ENCODE measurements at places on chromosomes 7 and 10.

DNA sequence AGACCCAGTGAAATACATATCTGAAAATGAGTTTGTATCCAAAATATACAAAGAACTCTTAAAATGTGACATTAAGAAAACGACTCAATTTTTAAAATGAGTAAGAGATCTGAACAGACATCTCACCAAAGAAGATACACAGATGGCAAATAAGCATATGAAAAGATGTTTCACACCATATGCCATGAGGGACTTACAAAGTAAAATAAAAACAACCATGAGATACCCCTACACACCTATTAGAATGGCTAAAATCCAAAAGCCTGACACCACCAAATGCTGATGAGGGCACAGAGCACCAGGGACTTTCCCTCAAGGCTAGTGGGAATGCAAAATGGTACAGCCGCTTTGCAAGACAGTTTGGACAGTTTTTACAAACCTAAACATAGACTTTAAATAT lies 27.9 kb downstream of the GFRA1 start:
- DNase-seq = no peak

GRCh38 chr10:96304230-96304629 lies at the start of gene DNTT:
DNTT (plus strand) TSS chr10:96304434; CDS start chr10:96304498, 64 bp downstream.
- DNase-seq = no peak

- no peak for DNase-seq
Observed at GRCh38 chr10:63521416-63522276, 445 bp downstream of the REEP3 start.

GRCh38 chr10:78559661-78560340 lies 509.0 kb upstream of the ZMIZ1 start:
- DNase-seq = no peak

GRCh38 chr10:49039409-49039808 lies 75.9 kb downstream of the VSTM4 start:
- no peak for DNase-seq

DNA sequence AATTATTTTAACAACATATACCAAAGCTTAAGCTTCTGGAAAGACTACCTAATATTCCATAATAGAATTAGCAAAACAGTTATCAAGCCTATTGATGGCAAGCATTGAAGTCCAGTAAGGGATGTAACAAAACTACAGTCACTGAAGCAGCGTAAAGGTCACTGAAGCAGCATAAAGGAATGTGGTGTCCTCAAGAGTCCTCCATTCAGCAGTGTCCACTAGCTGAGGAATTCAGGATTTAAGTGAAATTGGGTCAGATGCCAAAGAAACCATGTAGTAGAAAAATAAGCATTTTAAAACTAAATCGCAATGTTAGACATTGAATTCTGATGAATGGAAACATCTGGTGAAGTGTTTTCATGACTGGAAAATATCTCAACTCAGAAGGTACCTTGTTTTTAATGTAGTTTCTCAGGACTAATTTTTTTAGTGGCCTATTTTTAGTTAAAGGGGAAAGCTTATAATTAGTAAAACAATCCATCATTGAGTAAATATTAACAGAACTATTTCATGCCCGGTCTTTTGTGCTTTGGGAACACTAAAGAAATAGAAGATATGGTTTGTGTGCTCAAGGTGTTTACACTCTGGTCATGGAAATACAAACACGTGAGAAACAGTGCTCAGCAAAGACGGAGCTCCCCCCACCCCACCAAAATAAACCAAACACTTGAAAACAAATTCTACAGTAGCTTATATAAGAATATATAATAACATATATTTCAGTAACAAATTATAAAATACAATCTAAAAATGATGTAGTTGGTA lies 121.4 kb downstream of the CDK14 start:
- no peak for DNase-seq

- DNase-seq = no peak
Observed at GRCh38 chr7:2633538-2634266, 1.9 kb downstream of the TTYH3 start.

DNA sequence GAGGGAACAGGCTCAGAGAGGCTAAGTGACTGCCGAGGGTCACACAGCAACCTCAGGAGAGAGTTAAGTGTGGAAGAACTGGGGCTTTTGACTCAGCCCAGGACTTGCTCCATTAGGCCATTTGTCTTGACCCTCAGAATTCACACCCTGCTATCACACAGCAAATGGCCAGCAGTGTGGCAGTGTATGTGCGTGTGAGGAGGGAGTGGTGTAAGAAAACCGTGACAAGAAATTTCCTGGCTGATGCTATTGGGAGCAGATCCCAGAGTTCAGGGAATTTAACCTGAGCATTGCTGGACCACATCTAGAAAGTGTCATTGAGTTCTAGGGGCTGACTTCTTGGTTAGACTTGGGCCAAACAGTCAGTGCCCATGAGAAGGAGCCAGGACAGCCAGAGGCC lies 18.4 kb downstream of the VWA2 start:
- DNase-seq = no peak

GRCh38 chr7:95327356-95327755 lies 3.0 kb upstream of the PON1 start:
- no peak for DNase-seq

DNA sequence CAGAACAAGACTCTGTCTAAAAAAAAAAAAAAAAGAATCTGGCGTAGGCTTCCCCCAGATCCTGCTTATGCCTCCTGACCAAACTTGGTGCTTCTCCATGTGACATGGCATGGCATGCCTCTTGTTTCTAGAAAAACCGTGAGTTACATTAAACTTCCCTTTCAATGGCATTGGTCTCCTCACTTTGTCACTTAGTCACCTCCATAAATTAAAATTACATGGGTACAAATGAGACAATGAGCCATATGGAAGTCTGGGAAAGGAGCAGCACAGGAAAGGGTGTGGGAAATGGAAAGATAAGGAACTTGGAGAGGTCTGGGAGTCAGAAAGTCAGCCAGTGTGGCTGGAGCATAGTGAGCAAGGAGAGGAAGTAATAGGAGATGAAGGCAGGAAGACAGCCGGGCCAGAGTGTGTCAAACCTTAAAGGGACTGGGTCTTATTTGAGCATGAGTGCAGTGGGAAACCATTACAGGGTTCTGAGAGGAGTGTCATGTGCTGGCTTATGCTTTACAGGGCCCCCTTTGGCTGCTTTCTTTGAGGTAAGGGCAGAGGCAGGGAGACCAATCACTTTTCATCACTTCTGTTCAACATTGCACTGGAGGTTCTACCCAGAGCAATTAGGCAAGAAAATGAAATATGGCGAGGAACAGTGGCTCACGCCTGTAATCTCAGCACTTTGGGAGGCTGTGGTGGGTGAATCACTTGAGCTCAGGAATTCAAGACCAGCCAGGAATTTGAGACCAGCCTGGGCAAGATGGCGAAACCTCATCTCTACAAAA lies 21.3 kb upstream of the ZMIZ2 start:
- DNase-seq = no peak

DNA sequence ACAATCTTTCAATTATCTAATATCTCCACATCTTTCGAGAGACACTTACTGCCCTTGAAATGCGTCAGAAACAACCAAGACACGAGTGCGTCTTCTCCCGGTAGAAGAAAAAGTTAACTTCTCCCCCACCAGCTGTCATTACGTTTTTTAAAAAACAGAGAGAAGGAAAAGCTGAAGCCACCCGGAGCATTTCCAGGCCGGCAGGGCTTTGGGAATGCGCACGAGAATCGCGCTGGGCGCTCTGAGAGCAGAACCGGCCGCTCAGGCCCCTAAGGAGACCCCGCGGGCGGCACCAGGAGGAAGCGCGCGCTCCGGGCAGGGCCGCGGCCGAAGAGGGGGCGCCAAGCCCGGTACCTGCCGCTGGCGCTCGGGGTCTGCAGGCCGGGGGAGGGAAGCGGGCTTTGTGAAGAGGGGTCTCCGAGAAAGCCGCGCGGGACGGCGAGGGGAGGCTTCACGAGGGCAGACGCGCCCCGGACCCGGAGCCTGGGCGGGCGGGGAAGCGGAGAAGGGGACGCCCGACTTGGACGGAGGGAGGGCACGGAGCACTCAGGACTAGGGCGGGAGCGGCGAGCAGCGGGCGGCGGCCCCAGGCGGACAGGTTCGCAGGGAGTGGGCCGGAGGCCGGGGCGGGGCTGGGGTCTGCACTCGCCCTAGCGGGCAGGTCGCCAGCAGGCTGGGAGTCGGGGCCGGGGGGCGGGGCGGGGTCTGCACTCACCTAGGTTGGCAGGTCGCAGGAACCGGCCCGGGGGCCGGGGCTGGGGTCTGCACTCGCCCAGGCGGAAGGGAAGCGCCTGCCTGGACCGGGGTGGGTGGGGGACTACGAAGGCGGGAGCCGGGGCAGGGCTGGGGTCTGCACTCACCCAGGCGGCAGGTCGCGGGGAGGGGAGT lies 932 bp downstream of the ESYT2 start:
- DNase-seq = no peak

- no peak for DNase-seq
Observed at GRCh38 chr10:90222372-90222771, 521.0 kb downstream of the KIF20B start.

GRCh38 chr7:116552602-116553001 lies 27.8 kb downstream of the CAV1 start:
- no peak for DNase-seq

- no peak for DNase-seq
Observed at GRCh38 chr7:50305583-50306493, 1.3 kb downstream of the IKZF1 start.

DNA sequence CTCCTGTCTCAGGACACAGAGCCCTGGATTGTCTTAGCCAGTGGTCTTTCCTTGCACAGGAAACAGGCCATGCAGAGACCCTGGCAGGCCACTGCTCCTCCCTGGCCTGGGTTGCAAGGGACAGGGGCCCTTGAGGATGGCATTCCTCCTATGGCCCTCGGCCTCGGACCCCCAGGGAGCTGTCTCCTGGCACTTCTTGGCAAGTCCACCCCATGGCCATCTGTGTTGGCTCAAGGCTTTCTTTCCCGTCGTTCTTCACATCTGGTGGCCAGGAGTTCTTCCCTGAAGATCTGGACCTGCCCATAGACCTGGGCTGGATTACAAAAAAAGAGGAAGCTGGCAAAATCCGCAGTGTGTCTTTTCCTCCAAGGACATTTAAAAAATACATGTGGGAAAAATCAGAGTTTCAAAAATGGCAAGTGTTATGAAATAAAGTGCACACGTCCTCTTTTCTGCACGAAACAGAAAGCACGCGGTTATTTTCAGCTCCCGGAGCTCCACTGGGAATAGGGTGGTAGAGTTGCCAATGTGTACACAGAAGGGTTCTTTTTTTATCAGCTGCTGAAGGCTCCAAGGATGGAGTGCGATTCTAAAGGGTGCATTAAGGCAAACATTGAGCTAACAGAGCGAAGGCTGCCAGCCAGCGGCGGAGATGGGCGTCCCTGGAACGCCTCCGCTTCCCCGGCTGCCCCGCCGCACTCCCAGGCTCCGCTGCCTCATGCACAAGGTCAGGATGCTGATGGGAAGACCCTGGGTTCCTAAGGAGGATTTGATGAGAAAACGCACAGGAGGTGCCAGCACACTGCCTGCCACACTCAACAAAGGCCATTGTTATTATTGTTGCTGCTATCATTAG lies 62.8 kb upstream of the FAM20C start:
- DNase-seq = peak; percentile 66

GRCh38 chr10:43952760-43953159 lies 304.1 kb upstream of the ZNF32 start:
- DNase-seq = no peak

- no peak for DNase-seq
Observed at GRCh38 chr10:100157156-100157555, 28.7 kb downstream of the ERLIN1 start.

DNA sequence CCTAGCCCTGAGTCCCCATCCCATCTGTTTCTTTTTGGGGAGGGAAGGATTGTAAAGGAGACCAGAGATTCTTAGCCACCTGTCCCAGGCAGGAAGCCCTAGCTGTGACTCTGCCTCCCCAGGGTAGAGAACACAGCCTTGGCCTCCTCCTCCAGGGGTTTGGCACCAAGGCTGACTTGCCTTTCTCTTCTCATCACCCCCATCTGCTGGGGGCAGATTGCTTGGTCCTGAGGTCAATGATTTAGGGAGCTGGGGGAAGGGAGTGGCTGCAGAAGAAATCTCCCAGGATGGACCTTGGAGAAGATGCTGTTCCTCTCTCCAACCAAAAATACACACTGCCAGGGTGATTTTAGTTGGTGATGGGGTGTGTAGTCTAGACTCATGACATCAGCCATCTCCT lies 2.6 kb upstream of the MNX1 start:
- DNase-seq = no peak

GRCh38 chr7:869348-869747 lies 7.0 kb upstream of the GET4 start:
- DNase-seq = no peak

GRCh38 chr10:131549116-131549515 lies 237.6 kb upstream of the TCERG1L start:
- no peak for DNase-seq

GRCh38 chr10:73629165-73629564 lies 12.1 kb downstream of the MYOZ1 start:
- no peak for DNase-seq

DNA sequence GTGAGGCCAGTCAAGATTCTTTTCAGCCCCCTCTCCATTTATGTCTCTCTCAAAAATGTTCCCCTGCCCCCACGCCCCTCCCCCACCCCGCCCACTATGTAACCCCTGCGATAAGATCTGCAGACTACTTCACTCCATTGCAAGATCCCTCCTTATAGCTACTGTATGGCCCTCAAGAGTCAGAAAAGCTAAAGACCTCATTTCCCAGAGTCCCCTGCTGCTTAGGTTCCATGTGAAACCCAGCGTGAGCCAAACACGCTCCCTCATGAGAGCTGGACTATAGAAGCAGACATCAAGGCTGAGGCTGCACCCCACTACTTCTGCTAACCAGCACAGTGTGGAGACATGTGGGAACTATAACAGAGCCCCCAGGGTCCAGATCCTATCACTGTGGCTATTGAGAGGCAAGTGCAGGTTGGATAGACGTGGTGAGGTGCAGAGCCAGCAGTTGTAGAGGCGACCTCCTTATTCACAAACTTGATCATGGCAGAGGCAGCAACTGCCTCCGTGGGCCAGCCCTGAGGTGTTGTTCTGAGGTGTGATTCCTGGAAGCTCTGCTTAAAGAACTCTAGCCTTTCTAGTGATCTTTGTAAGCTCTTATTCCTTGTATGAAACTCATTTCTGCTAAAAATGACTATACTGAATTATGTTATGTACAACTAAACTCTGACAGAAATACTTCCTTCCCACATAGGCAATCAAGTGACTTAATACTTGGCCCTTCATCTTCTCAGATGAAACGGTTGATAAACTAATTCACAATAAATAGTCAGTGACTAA lies 117.0 kb upstream of the ARID5B start:
- DNase-seq = no peak

GRCh38 chr10:110190170-110190569 lies 17.2 kb upstream of the MXI1 start:
- DNase-seq = no peak

- DNase-seq = no peak
Observed at GRCh38 chr7:47746468-47746867, 164.6 kb upstream of the TNS3 start.

- no peak for DNase-seq
Observed at GRCh38 chr7:89687211-89687610, 467.1 kb upstream of the STEAP1 start.

GRCh38 chr7:46357290-46357689 lies 436.2 kb upstream of the IGFBP3 start:
- no peak for DNase-seq

DNA sequence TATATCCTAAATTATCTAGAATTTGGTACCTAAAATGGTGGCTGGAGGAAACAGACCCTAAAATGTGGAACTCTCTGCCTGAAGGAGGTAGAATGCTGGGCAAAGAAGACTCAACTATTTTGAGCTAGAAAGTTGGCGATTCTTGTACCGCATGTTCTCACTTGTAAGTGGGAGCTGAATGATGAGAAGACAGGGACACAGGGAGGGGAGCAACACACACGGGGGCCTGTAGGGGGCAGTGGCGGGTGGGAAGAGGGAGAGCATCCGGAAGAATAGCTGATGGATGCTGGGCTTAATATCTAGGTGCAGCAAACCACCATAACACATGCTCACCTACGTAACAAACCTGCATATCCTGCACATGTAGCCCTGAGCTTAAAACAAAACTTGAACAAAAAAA lies 250.6 kb downstream of the CALN1 start:
- no peak for DNase-seq

Data from anterior cingulate cortex (tissue), 58 donors.